ENCODE measurements at places on chromosomes 1 and 21.

GRCh38 chr1:99269321-99269720 is 5.0 kb downstream of the PLPPR4 start:
- DNase-seq: no peak

- peak; percentile 80 for DNase-seq
Observed at GRCh38 chr1:169794530-169795416, at the start of gene METTL18. METTL18 (minus strand) TSS chr1:169794907; CDS start chr1:169793695, 1,212 bp downstream.

DNA sequence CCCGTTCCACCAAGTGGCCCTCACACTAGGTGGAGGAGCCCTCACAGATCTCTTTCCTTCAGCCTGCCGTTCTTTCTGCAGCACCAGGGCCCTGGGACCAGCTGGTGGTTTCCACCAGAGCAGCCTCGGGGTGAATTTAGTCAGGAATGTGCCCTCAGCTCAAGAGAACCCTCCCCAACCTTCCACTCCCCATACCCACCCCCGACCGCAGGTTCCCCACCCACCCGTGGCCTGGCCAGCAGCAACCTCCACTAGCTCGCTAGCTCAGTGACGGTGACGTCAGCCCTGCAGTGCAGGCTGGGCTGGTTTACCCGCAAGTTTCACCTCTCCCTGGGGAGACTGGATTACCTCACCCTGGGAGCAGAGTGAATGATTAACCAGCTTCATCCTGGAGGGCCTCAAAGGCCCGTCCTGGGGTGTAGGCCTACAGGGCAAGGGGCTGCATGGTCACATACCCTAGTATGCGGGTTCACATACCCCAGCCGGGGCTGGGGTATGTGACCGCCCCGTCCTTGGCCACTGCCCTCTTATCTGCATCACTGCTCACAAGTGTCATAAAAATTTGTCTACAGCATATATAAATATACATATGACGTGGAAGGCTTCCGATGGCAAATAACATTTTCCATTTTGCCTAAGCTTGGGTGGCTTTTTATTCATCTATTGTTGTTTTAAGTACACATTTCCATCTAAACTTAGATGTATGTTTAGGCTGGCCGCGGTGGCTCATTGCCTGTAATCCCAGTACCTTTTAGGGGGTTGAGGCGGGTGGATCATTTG is 24.5 kb downstream of the ELF3 start:
- no peak for DNase-seq

DNA sequence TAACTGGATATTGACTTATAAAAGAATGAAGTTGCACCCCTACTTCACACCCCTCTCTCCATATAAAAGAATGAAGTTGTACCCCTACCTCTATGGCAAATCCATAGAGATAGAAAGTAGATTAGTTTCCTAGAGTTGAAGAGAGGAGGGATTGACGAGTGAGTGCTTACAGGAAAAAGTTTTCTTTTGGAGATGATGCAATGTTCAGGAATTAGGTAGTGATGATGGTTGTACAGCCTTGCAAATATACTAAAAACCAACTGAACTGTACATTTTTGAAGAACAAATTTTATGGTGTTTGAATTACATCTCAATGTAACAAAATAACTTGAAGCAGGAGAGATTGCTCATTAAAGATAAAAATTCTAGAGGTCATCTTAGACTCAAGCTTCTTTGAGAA is 272.9 kb downstream of the GPR52 start:
- DNase-seq: no peak

- no peak for DNase-seq
Observed at GRCh38 chr21:42129300-42130266, 58.5 kb downstream of the UMODL1 start.

DNA sequence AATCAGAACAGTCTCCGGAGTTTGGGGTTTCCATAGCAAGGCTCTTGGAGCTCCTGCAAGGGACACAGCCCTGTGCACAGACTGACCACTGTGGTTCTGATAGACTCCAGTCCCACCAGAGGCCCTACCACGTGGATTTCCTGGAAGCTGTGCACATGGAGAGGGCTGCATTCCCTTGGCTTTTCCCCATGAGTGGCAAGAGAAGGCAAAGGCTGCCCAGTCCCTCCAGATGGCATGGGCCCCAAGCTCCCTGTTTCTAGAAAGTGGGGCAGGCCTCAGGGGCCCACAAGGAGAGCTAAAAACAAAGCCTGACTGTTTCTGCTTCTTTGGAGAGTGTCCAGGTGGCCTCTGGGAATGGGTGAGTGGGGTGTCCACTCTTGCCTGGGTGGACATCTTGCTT is 87.5 kb downstream of the DDX20 start:
- DNase-seq: no peak

DNA sequence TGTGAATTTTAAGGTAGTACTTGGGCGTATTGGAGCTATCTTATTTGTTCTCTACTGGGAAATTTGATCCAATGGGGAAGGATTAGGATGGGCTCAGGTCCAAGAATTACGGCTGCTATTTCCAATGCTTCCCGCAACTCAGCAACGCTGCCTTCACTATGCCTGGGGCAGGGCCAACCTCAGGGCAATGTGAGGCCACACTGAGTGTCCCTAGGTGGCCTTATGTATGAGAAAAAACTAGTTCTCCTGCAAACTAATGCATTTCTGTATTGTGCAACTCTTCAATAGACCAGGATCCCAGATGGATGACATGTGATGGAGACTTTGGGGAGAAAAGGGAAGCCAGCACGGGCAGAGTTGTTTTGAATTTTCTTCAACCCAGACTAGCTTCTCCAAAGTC is 168.1 kb downstream of the DUSP10 start:
- no peak for DNase-seq

GRCh38 chr1:183101841-183102276 is 78.6 kb downstream of the LAMC1 start:
- no peak for DNase-seq

DNA sequence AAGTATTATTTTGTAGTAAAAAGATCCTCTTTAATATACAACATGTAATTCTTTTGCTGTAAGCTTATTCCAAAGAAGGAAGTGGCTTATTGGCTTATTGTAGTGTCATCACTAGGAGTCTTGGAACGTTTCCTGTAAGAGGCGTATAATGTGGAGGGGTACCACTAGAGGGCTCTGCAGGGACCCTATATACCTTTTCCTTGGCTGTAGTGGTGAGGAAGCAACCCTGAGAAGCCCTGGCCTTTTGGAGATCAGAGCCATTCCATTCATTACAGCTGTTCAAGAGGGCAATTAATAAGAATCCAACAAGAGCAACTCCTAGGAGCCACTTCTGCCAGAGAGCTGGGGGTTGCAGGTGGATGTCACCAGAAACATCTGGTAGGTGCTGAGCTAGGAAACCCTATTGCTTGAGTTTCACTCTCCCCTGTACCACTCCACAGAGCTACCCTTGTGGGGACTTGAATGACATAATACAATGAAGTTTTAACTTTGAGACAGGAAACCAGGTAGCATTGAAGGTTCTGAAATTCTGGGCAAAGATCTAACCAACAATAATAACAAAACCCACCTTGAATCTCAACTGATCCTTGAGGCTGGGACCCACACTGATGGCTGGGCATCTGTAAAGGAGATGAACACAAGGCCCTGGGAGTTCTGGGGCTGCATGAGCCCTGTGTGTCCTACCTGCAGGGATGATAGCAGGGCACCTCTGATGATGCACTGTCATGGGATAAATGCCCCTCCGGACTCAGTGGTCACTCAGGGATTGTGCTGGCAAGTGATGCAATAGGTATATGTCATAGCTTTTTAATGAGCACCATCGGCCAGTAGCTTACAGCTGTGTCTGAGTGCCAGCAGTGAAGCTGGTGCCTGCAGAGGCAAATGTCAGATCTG is 160.2 kb upstream of the COA6 start:
- DNase-seq: no peak

DNA sequence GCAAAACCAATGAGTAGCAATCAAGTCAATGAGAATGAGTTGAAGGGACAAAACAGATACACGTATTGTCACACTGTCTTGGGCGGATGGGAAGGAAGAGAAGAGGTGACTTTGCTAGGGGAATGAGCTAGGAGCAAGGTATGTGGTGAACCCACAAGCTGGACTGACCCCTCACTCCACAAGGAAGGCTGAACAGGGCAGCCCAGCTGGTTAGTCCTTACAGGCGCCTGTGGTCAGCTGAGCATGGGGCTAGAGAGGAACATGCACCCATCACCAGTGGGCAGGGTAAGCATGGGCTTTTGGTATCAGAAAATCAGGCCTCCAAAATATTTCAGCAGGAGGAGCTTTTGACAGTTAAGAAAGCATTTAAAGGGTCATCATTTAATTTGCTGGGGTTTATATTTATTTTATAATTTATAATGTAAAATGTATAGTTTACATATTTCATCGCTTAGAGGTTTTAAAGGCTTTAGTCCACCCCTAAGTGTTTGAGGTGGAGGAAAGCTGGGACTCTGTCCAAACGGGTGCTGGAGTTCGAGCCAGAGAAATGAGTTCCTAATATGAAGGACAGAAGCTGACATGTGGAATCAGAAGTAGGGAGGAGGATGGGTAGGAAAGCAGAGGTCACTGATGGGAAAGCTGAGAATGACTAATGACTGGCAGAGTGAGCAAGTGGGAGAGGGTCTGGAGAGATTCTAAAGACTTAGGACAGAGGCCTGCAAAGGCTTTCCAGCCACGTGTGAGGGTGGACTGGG is 22.0 kb upstream of the ACBD6 start:
- no peak for DNase-seq

GRCh38 chr1:195664628-195665027 is 943.6 kb downstream of the KCNT2 start:
- DNase-seq: no peak

- DNase-seq: peak; percentile 44
Observed at GRCh38 chr1:168386949-168387586, 106.4 kb downstream of the TBX19 start.

DNA sequence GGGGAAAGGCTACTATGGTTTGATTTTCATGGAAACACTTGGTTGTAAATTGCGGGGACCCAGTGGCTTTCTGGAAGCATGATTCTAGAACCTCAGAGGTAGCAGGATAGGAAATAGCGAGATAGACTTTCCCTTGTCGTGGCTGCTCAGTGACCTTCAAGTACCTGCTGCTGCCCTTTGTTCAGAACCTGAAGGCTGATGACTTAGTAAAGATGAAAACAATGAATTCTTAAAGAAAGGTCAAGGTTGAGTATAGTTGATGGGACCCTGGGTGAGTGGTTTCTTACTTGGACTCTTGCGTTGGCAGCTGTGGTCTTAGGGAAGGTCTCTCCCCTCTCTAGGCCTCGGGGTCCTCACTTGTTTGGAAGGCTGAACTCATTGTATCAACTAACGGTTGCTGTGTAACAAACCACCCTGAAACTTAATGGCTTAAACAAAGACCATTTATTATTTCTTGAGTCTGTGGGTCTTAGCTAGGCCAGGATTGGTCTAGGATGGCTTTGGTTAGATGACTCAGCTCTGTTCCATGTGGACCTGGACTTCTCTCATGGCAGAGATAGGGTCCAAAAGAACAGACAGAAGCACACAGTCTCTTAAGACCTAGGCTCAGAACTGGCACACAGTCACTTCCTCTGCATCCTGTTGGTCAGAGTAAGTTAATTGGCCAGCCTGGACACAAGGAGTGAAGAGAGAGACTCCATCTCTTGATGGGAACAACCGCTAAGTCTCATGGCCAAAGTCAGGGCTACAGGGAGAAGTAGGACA is 89.2 kb upstream of the SELENON start:
- DNase-seq: no peak

DNA sequence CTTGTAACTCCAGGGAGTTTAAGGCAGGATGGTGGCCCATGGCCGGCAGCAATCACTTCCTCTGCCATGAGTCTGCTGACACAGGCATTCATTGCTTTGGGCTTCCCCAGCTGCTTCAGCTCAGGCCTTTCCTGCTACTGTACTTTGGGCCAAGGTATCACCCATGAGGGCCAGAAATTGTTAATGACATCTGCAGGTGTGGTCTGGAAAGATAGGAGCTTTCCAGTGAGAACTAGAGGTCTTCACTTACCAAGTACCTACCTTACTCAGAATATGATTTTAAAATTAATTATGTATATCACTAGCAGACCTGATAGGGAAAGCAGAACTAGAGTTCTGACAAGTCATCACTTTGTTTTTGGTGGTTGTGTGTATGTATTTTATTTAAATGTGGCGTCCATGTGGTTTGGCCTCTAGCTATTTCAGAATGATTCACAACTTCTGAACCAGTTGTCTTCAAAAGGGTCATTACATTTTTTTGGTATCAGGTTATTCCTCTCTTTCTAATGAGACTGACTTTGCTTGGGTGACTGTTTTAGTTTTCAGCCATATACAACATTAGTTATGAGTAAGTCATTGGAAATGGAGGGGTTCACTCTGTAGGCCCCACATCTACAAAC is 2.7 kb downstream of the RGL1 start:
- no peak for DNase-seq

- peak; percentile 55 for DNase-seq
Observed at GRCh38 chr1:53739109-53739681, at the start of gene GLIS1. GLIS1 (minus strand) TSS chr1:53739164; CDS start chr1:53738064, 1,100 bp downstream.

DNA sequence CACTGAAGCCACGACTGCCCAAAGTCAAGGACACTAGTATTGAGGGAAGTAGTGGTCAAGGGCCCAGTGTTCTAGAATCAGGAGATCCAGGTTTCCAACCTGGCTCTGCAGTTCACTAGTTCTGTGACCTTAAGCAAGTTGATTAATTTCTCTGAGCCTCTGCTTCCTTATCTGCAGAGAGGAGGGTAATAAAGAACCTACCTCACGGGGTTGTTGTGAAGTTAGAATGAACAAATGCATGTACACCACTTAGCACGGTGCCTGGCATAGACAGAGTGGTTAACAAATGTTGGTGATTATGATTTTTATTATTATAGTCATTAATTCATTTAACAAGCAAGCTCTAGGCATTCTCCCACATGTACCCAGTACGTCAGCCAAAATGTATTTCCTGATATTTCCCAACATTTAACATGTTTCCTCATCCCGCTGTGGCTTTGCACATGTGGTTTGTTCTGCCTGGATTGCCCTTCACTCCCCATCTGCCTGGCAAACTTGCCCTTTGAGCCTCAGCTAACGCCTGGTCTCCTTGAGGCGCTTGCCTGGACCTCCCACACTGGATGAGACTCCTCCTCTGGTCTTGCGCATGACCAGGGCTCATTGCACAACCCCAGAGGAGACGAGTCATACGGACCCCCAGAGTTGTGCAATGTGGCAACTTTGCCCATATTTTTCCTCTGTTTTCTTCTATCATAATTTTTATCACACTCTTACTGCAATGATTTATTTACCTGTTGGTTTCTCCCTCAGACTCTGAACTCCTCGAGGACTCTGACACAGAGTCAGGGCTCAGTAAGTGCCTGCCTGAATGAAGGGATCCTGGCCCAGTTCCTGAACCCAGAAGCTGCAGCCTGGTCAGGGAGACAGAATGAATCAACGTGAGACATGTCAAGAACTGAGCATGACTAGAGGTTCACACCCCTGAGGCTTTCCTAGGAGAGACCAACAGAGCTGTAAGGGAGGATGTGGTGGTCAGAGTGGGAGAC is 20.7 kb upstream of the MFSD2A start:
- DNase-seq: no peak

DNA sequence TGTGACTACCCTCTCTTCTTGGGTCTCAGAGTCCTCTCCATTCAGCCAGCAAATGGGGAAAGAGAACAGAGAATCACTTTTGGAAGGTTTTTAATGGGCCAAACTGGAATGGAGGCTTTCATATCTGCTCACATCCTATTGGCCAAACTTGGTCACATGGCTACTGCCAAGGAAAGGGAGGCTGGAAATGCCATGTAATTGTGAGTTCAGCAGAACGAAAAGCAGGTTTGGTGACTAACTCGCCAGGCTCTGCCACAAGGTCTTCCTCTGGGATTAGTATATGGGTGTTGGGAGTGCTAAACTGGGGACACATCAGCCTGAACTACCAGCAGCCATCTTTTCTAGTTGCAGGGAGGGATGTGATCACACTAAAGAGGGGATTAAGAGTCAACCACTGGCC is 19.2 kb downstream of the RD3 start:
- DNase-seq: no peak

- no peak for DNase-seq
Observed at GRCh38 chr1:47814612-47815395, 182.4 kb downstream of the TRABD2B start.

GRCh38 chr1:154502066-154502743 is at the start of the genes SHE and TDRD10:
SHE (minus strand) TSS chr1:154502412; CDS start chr1:154502026, 386 bp downstream.
TDRD10 (plus strand) TSS chr1:154502219; CDS start chr1:154506904, 4,685 bp downstream.
- no peak for DNase-seq

All from activated CD4-positive, alpha-beta T cell treated with anti-CD3 and anti-CD28 coated beads for 24 hours (primary cell).